ENCODE measurements at places on chromosomes 12 and 14.

GRCh38 chr12:109827566-109828550, 5.3 kb downstream of the TRPV4 start:
- DNase-seq, result no peak

- no peak for DNase-seq
Observed at GRCh38 chr12:138898-139534, 72.4 kb downstream of the IQSEC3 start.

GRCh38 chr14:65550779-65551643, 138.5 kb downstream of the FUT8 start:
- no peak for DNase-seq

DNA sequence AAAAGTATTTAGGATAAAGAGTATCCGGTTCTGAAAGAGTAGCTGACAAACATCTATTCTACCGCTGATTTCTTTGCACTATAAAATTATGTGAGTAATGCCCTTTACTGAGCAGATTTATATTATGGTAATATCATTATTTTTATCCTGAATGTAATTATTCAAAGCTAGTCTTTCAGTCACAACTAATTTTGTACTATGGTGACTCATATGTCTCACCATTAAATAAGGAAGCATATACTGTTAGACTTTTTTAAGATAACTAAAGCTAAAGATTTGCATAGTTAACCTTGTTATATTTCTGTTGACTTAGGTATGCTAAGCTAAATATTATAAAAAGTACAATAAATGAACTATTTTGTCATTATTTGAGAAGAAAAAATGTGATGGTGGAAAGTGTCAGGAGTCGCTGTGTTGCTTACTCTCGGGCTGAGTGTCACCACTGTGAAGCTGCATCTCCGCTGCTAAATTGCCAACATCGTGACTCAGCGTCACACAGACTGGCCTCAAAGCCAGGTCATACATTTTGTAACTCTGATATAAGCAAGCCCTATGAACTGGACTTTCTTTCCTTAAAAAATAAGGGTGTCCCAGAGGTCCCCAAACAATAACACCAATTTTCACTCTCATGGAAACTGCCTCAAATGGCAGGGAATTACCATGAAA, 69.1 kb upstream of the SSTR1 start:
- DNase-seq, result no peak

- no peak for DNase-seq
Observed at GRCh38 chr12:77980782-77981181, 150.1 kb downstream of the NAV3 start.

DNA sequence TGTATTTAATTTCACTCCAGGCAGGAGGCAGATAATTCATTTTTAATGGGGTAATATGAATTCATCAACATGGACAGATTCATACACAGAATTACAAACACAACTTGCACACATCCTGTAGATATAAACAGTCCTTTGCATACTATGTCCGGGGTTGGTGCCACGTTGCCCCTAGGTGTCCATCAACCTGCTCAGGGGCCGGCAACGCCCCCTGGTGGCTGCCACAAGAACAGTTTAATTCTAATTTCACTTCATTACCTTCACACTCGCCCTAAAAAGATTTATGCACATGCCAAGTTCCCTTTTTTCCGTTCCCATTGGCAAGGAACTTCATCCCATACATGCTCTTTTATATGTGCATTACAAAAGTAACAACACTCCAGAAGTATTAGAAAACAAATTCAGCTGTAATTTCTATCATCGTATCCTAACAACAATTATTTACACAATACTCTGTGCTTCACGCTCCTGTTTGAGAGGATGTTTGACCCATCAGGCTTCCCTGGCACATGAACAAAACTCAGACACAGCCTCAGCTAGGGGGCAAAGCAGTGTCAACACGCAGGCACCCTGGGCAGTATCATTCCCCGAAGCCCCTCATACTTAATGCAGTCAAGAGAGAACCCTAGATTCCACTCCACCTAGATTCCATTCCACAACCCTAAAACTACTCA, 15.5 kb downstream of the MANSC1 start:
- DNase-seq, result no peak

DNA sequence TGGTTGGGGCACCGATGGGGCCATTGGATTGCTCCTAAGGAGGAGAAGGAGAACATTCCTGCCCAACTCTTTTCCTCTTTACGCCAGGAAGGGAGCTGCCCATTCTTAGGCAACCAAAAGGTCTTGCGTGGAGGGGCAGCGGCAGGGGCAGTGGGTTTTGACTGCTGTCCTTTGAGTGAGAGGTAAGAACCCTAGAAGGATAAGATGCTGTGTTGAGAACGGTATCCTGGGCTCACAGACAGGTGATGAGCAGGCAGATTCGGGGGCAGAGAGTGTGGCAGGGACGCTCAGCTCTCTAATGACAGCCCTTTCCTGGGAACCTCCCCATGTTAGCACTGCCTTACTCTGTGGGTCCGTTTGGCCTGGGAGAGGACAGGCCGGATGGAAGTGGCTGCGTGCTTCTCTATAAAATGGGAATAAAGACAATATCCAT, 13.2 kb downstream of the LRTM2 start:
- DNase-seq, result no peak

DNA sequence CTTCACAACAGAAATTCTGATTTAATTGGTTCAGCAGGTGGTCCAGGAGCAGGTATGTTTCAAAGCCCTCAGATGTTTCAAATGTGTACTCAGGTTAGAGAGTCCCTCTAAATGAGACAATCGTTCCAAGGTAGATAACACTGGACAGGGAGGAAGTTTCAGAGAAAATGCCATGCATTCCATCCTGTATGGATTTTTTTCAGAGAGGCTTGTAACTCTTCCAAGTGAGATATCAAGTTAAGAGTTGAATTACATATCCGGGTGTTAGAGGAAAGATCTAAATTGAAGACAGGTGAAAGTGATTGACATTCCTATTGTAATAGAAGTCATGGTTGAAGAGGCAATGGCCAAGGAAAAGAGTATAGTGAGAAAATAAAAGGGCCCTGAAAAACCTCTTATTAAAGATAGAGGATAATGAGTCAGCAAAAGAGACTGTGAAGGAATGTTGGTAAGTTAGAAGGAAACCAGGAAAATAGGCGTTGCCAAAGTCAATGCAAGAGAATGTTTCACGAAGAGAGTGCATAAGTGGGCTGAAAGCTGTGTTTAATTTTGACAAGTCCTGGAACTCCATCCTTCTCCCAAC, 105.8 kb downstream of the BMP4 start:
- no peak for DNase-seq

DNA sequence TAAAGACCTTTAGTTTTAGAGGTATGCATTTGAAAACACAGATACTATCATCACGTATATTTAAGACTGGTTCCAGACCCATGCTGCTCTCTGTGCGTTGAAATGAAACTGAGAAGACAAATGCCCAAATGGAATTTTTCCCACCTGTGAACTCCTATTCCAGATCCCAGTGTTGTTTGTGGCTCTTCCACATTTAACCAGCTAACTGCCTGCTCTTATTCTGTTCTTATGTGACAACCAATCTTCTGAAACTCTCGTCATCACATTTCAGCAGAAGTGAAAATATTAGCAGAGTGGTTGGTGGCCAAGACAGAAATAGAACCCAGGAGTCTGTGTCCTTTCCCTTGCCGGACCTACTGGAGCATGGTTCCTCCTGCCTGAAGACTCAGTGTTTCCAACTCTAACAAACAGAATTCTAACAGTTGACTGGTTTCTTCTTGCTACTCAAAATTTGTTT, 460.2 kb downstream of the RAD51B start:
- DNase-seq, result no peak

DNA sequence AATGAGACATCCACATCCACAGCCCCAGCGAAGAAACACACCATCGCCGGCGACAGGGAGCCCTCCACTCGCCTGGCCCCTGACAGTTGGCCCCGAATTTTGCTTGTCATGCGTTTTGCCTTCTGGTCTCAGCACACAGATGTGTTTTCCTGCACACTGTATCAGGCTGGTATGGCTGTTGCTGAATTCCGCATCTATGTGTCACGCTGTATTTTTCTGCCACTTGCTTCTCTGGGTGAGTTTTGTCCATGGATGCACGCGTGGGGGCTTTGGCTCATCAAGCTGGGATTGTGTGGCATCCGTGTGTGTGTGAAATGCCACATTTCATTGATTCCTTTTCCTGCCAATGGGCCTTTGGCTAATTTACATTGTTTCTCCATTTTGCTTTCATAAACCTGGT, 26.5 kb downstream of the ARL6IP4 start:
- no peak for DNase-seq

DNA sequence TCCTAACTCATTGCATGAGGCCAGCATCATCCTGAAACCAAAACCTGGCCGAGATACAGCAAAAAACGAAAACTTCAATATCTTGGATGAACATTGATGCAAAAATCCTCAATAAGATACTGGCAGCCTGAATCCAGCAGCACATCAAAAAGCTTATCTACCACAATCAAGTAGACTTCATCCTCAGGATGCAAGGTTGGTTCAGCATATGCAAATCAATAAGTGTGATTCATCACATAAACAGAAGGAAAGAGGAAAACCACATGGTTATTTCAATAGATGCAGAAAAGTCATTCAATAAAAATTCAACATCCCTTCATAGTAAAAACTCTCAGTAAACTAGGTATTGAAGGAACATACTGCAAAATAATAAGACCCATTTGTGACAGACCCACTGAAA, 56.5 kb upstream of the PPFIA2 start:
- DNase-seq, result no peak

DNA sequence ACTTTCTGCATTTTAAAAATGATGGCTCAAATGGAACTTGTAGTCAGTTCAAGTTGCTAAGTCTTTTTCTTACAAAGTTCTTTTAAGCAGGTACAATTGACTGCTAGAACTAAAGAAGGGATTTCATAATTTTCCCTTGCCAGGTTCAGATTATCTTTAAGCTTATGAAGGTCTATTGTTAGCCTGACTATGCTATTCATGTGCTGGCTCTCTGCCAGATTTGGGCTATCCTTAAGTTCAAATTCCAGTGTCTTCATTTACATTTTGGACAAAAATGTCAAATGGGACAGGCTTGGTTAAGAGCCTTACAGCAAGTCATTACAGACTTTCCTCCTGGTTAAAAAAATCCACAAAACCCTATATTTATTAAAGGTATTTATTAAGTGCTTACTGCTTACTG, 42.3 kb downstream of the INSM2 start:
- no peak for DNase-seq

DNA sequence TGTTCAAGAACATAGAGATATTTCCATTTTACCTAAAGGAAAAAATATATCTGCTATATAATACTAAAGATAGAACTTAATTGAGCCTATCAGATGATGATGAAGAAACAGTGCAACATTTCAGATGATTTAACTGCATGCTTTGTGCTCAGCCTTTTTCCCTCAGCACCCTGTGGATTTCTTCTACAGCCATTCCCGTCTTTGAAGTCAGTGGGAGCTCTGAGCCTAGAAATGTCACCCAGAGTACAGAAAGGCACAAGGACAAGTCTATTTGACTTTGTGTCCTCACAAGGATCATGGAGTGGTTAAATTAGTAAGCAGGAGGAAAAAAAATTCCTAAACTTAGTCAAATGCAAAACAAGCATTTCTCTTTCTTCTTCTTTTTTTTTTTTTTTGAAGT, 994.0 kb upstream of the FLRT2 start:
- DNase-seq, result no peak

All from posterior cingulate gyrus (tissue), 11 donors.